ENCODE measurements at places on chromosomes 16 and 17.
A peak's percentile ranks its signal among the peaks of the same experiment; 100 is the strongest.

DNA sequence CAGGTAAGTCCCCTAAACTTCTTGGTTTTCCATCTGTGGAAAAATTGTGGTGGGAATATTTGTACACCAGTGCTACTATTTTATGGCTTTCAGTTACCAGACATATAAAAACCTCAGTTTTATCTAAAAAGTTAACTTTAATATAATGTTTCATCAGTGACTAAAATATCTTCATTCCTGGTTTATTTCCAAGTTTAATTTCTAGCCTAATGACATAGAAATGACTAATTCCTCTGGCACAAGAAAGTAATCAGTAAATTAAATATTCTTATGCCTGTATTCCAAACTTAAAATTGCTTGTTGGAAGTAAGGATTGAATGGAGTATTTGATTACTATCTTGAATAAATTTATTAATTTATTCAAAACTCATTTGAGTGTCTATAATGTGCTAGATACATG, 757.0 kb downstream of the CDH11 start:
- DNase-seq: no peak

DNA sequence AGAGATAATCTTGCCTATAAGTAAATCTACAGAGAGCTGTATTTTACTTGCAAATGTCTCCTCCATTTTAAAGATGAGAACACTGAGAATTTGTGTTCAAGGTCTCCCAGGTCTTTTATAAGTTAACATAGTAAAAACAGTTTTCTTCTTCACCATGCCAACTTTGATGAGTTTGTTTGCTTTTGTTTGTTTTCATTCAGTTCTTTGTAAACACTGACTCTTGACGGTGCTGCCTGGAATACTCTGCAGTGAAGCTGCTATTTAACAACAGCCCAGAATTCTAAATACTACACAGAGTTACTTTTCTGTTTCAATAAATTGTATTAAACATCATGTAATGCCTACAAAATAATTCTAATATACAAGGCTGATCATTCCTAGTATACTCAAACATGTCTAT, 41.4 kb upstream of the PITPNM3 start:
- no peak for DNase-seq

GRCh38 chr17:34892461-34893249, 68.6 kb downstream of the CCT6B start:
- DNase-seq: no peak

- no peak for DNase-seq
Measured at GRCh38 chr16:84807776-84808175, 12.0 kb upstream of the CRISPLD2 start.

GRCh38 chr17:81258292-81258691, 19.2 kb downstream of the NDUFAF8 start:
- no peak for DNase-seq

GRCh38 chr17:66098040-66098439, 93.9 kb downstream of the CEP112 start:
- no peak for DNase-seq

GRCh38 chr17:33523577-33523981, 230.5 kb upstream of the ASIC2 start:
- DNase-seq: peak; percentile 59

DNA sequence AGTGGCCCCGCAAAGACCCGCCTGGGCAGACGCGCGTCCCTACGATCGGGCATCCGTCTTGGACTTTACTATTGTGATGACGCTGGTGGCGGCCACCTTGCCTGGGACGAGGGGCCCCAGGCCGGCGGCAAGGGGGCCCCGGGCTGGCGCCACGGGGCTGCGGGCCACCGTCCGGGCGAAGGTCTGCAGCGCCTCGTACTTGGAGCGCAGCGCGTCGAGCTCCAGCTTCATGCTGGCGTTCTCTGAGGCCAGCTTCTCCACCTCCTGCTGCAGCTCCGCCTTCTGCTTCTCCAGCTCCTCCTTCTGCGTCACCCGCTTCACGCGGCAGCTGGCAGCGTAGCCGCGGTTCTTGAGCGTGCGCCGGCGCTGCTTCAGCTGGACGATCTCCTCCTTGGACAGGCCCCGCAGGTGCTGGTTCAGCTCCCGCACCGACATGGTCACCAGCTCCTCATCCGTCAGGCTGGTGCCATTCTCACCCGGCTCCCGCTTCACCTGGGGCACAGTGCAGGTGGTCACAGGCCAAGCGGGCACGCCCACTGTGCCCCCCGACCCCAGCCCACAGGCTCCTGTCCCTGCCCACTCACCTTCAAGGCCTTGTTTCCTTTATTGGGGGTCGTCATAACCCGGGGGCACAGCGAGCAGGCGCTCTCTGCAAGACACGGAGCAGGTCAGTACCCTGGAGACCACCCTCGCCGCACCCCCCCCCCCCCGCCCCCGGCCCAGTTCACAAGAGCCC, 4.8 kb upstream of the SIRT7 start:
- DNase-seq: no peak

GRCh38 chr16:67528870-67529581, 397 bp downstream of the RIPOR1 start:
- no peak for DNase-seq

GRCh38 chr16:84390131-84390785, 21.9 kb downstream of the ATP2C2 start:
- DNase-seq: no peak

GRCh38 chr17:10115536-10115932, 82.9 kb downstream of the GAS7 start:
- no peak for DNase-seq

GRCh38 chr17:8963647-8964258, 1.8 kb downstream of the PIK3R5 start:
- DNase-seq: no peak

GRCh38 chr17:33506889-33507650, 214.0 kb upstream of the ASIC2 start:
- DNase-seq: no peak

- no peak for DNase-seq
Measured at GRCh38 chr16:10557750-10558149, 22.6 kb downstream of the EMP2 start.

DNA sequence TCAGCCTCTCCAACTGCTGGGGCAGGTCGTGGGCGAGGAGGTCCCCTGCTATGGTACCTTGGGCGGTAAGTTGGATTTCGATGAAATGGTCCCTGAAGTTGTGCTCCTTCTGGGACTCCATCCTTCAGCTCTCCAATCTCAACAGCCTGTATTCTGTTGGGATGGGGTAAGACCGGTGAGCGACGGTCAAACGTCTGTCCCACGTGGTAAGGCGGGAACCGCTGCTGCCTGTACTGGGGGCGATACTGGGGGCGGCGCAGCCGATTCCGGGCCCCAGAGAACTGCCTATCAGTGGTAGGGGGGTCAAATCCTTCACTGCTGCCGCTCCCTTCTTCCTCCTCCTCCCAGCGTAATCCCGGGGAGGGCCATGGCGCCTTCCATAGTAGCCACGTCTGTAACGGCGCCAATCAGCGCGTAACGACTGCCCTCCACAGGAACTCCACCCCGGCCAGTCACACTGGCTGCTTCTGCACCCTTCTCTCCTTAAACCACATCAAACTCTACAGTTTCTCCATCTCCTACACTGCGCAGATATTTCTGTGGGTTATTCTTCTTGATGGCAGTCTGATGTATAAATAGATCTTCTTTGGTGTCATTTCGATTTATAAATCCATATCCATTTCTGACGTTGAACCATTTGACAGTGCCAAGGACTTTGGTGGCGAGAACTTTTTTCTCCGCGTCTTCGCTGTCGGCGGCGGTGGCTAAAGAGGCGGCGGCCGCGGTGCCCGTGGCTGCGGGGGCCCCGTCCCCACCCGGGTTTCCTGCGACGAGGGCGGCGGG, 41.1 kb downstream of the AHSP start:
- no peak for DNase-seq

- DNase-seq: no peak
Measured at GRCh38 chr17:51028176-51028863, 92.3 kb downstream of the SPAG9 start.

DNA sequence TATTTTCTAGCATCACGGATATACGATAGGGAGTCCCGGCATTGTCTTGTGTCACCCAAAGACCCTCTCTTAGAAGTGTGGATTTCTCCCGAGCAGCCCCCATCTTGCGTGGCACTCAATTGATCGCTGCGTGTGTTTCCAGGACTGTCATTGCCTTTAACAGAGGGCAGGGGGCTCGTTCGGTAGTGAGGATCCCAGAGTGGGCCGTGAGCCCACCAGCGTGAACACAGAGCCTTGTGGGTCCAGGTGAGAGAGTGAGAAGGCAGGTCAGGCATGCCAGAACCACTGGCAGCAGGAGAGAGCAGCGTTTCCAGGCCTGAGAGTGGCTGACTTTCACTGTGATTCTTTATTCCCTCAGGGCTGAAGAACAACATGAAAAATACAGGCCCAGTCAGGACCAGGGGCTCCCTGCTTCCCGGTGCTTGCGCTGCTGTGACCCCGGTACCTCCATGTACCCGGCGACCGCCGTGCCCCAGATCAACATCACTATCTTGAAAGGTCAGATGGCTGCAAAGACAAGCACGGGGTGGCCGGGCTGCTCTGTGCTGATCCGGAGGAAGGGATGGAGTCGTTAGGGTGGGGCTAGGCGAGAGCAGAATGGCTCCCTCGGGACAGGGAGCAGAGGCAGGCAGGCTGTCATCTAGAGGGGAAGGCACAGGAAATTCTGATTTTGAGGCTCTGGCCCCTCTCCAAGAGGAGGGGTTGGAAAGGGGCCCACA, 22.4 kb downstream of the C1QTNF1 start:
- DNase-seq: no peak

- peak; percentile 55 for DNase-seq
Measured at GRCh38 chr16:46857368-46857945, 26.5 kb upstream of the C16orf87 start.

- DNase-seq: no peak
Measured at GRCh38 chr17:62703261-62703775, 75.8 kb downstream of the MRC2 start.

DNA sequence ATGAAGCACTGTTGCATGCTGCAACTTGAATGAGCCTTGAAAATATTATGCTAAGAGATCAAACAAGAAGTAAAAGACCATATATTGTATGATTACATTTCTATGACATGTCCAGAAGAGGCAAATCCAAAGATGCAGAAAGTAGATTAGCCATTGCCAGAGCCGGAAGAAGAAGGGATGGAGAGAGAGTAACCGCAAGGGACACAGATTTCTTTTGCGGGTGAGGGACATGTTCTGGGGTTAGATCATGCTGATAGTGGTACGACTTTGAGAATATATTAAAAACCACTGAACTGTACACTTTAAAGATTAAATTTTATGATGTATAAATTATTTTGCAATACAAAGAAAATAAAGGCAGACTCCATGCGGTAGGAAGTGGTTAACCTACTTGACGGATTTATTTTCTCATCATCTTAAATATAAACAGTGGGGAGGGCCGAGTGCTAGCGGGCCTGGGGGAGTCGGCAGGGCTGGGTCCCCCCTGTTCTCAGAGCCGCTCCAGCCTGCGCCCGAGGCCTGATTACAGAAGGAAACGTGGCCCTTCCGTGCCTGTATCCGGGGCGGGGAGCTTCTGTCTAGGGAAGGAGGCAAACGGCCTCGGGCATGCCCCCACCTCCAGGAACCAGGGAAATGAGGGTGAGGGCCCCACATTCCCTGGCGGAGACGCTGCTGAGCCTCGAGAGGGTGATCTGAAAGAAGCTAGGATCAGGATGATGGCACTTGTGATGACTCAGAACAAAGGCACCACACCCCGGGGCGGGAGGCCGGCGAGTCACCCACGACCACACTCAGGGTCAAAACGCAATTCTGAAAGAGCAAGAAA, 48.0 kb downstream of the SHCBP1 start:
- peak; percentile 5 for DNase-seq

DNA sequence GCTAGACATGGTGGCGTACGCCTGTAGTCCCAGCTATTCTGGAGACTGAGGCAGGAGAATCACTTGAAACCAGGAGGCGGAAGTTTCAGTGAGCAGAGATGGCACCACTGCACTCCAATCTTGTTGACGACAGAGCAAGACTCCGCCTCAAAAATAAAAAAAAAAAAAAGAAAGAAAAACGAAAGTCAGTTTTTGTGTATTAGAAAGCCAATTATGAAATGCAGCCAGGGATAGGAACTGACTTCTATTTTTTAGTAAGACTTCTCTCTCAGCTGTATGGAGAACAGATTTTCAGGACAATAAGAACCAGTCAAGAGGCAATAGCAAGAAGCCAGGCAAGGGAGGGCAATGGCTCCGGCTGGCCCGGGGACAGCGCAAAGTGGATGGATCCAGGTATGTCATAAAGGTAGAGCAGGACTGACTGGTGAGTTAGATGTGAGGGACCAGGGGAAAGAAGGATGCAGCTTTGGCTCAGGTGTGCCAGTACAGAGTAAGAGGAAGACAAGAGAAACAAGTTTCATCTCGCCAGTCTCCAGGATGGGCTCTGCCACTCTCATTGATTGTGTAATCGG, 12.5 kb upstream of the CCL1 start:
- no peak for DNase-seq

DNA sequence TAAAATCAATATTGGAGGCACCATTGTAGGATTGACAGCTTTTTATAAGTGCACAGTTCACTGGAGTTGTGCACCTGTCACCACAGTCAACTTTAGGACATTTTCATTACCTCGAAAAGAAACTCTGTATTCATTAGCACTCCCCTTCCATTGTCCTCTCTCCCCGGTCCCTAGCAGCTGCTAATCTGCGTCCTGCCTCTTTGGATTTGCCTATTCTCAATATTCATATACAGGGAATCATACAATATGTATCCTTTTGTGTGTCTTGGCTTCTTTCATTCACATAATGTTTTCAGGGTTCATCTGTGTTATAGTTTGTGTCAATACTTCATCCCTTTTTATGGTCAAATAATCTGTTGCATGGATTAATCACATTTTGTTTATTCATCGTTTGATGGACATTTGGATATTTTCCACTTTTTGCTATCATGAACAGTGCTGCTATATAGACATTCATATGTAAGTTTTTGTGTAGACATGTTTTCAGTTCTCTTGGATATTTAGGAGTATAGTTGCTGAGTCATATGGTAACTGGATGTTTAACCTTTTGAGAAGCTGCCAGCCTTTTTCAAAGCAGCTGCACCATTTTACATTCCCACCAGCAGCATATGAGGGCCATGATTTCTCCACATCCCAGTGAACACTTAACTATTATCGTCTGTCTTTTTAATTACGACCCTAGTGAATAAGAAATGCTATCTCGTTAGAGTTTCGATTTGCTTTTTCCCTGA, 9.8 kb downstream of the DNAJA3 start:
- no peak for DNase-seq

DNA sequence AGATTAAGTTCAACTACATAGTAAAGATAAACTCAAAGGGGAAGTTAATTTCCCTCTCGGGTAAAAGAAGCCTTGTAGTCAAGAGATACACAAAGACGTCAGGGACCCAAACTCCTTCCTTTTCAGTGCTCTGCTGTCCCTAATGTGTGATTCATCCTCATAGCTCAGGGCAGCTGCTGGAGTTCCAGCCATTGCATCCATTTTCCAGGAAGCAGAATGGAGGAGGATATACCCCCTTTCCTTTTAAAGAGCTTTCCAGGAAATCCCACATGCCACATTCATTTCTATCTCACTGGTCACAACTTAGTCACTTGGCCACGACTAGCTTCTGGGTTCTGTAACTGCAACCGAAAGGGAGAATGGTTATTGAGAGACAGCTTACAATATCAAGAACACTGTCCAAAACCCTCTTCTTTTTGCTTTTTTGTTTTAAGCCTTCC, 95.3 kb downstream of the SOCS1 start:
- peak; percentile 17 for DNase-seq

All from inflammatory macrophage treated with lipopolysaccharide for 1 hour (primary cell).